Stimulated activated CD8-positive, alpha-beta memory T cell treated with anti-CD3 and anti-CD28 coated beads, Interleukin-15, amount 100 ng/mL, for 1 hour (primary cell): ENCODE measurements at places on chromosomes 16 and 17.

DNA sequence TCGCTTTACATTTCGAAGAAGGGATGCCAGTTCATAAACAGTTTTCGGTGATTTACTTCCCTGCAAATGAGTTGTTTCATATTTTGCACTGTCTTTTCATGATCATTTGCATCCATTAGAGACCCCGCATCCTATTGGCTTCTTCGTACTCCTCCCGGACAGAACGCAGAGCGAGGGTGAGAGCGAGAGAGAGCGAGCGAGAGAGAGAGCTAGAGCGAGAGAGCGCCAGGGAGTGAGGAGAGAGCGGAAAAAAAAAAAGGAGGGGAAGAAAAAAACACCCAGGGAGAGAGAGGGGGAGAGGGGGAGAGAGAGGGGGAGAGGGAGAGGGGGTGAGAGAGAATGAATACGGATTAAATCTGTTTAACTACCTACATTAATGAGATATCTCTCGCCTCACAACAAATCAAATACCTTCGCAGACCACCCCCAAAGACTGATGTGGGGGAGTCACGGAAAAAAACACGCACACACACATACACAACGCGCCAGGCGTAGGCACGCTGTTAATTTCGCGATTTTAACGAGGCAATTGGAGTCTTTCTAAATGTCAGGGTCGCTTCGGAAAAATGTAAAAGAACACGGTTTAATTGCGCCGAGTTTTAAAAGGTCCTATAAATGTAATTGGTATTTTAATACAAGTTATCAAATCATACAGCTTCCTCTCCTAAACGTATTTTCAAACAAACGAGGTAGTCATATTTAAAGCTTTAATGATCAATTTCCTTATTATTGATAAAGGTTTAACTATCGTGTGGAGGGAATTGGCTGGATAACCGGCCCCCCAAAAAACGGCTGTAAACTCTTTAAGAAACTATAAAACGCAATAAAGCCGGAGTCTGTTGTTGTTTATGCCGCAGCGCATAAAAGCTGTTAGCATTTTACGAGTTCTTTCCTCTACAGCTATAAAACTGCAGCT, at the start of gene HOXB8:
Gene HOXB8, minus strand, starts transcription at position 246 of the 916 bp plus-strand sequence. CDS start 588 bp downstream, outside the sequence.
- DNase-seq: no peak

DNA sequence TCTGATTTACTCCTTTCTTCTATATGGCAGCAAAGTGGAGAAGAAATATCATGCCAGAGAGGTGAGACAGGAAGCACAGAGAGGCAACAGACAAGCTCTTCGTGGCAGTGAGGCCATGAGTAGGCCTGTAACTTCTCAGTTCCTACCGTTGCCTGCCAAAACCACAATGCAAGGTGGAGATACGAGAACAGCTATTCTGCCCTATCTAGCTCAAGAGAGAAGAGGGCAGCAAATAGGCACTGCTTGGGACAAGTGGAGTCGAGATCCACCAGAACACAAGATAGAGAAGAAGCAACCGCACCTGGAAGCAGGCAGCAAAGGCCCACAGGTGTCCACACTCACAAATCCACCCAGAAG, 24.8 kb downstream of the RANBP10 start:
- DNase-seq: no peak

- no peak for DNase-seq
Observed at GRCh38 chr16:51408357-51408756, 257.3 kb upstream of the SALL1 start.

GRCh38 chr16:10121897-10122425, 60.3 kb downstream of the GRIN2A start:
- no peak for DNase-seq

DNA sequence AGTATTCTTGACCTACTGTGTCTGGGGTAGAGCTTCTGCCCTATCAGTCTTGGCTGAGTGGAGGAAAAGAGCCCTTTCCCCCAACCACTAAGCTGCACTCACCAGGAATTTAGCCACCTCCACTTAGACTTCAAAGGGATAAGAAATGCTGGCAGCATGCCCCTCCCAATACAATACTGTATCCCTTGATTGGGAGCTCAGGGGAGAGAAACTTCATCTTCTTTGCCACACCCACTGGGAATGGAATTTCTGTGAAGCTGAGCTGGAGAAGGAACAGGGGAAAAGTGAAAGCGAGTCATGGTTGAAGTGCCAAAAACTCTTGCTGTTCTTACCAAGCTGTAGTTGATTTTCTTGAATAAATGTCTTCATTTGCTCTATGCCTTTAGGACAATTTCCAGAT, 68.8 kb downstream of the CEP112 start:
- DNase-seq: no peak

DNA sequence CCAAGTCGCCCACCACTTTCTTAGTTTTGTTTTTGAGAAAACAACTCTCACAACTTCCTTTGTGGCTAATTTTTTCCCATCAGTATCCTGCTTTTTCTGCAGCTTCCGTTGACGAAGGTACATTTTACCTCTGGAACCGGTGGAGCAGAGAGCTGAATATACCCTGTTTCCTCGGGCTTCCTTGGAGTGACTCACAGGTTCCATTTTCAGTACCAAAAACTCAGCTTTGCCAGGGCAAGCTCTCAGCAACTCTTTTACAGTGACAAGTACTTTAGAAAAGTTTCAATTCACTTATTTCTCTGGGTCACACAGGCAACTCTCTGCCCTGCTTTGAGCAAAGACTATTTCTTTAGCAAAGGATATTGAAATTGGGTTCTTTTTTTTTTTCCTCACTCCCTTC, 318.9 kb downstream of the SNX29 start:
- DNase-seq: no peak

DNA sequence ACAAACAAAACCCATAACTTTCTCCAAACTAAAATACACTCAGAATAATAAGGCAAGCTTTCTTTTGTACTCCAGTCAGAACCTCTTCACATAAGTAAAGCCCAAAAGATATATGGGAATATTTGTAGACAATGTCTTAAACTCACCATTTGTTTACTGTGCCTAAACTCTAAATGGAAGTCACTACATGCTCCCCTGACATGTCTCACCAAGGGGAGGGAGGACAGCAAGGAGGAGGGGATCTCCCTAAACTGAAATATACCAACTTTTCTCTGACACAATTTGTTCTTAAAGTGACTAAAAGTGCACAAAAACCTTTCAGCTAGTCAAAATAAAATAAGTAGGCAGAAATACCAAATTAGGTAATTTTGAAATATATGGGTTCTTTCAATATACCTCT, 38.5 kb downstream of the GRB7 start:
- no peak for DNase-seq

DNA sequence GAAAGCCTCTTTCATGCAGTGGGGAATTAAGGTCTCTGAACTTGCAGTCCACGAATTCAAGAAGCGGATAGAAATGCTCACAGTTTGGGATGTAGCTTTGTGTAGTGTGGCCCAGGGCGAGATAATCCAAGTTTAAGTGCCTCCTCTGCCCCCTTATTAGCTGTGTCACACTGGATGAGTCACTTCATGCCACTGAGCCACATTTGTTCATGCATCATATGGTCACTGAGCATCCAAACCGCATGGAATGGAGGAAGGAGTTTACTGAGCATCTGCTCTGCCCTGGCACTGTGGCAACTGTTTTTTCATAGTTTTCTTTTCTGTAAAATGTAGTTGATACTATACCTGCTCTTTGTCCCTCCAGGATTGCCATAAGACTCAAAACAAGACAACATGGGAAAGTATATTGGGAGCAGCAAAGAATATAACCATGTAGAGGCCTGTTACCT, 15.1 kb upstream of the DHX8 start:
- no peak for DNase-seq

DNA sequence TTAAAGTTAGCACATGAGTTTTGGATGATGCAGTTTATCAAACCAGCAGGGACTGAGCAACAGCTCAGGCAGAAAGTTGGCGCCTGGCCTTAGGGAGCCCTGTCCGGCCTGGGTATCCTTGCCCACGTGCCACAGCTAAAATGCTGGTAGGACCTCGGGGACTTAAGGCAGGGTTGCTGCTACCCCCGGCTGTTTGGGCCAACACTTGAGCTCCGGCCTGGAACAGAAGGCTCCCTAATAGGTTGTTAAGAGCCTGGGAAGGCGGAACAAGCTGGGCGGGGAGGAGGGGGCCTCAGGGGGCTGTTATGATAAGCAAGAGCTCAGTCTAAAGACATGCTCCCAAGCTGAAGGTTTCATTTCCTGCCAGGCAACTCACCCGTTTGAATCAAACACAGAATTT, 39.7 kb downstream of the CUEDC1 start:
- no peak for DNase-seq

- DNase-seq: no peak
Observed at GRCh38 chr16:84286578-84287240, 8.0 kb upstream of the WFDC1 start.

DNA sequence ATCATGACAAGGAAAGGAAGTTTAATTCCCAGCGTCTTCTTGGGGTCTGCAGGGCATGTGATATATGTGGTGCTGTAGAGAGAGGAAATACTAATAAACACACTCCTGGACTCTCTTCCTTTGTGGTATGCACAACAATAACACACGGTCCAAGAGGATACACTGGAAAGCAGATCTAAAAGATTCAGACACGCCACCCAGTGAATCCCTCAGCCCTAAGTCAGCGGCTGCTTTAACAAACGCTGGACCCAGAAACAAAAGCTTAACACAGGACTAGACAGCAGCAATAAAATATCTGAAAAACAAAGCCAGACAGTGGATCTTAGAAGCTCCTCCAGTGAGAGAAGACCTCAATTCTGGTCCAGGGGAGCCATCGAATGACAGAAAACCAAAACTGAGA, 13.1 kb downstream of the CFAP20 start:
- DNase-seq: no peak

GRCh38 chr17:71983828-71984227, 137.0 kb upstream of the SOX9 start:
- no peak for DNase-seq

DNA sequence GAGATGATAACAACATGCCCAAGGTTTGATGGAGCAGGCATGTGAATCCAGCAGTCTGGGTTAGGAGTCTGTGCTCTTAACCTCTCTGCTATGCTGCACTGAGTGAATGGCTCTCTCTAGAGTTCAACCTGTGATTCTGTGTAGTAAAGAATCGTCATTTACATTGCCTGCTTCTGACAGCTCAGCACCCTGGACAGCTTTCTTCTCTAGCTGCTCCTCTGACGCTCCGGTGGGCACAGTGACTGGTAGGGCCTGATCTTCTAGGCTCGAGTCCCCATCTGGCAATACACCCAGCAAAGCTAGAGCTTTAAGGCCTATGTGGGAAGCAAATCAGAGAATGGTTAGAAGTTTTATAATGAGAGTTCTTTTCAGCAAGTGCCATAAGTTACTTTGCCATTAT, 85.3 kb upstream of the ATP2A3 start:
- no peak for DNase-seq

- DNase-seq: no peak
Observed at GRCh38 chr17:55314784-55315491, 50.2 kb downstream of the HLF start.

DNA sequence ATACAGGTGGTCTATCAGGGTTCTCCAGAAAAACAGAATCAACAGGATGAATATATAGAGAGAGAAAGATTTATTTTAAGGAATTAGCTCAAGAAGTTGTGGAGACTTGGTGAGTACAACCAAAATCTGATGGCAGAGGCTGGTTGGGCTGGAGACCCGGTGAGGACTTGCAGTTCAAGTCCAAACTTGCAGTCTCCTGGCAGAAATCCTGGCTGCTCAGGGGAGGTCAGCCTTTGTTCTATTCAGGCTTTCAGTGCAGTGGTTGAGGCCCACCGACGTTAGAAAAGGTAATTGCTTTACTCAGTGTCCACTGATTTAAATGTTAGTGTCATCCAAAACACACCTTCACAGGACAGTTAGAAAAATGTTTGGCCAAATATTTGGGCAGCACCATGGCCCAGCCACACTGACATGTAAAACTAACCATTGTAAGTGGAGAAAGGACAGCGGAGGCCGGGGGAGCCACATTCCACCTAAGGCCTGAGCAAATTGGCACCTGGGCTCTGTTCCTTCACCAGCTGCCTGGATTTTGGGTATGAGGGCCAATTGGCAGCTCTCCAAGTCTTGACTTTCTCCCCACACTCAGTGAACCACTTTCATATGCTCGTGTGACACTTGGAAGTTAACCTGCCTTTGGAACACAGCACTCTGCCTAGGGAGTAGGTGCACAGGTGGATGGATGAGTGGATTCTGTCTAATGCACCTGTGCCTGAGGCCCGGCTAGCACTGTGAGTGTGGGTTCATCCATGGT, 54.7 kb downstream of the CACNG5 start:
- no peak for DNase-seq

DNA sequence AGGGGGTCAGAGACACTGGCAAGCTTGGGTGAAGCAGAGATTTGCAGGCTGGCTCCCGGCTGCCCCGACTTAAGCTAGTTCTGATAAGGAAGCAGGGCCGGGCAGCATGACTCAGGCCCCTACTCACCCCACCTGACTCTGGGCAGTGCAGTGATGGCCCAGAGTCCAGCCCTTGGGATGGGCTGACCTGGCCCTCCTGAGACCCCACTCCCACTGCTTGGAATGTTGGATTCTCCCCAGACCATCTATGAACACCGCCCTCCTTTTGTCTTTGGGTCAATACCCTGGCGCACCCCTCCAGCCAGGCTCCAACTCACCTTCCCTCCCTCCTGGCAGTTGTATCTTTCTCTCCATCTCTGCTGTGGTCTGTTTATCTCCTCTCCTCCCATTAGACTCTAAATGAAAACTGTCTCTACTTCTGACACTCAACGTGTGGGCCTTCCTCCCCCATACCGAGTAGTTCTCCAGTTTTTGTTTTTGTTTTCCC, 21.0 kb downstream of the LGALS3BP start:
- DNase-seq: no peak

DNA sequence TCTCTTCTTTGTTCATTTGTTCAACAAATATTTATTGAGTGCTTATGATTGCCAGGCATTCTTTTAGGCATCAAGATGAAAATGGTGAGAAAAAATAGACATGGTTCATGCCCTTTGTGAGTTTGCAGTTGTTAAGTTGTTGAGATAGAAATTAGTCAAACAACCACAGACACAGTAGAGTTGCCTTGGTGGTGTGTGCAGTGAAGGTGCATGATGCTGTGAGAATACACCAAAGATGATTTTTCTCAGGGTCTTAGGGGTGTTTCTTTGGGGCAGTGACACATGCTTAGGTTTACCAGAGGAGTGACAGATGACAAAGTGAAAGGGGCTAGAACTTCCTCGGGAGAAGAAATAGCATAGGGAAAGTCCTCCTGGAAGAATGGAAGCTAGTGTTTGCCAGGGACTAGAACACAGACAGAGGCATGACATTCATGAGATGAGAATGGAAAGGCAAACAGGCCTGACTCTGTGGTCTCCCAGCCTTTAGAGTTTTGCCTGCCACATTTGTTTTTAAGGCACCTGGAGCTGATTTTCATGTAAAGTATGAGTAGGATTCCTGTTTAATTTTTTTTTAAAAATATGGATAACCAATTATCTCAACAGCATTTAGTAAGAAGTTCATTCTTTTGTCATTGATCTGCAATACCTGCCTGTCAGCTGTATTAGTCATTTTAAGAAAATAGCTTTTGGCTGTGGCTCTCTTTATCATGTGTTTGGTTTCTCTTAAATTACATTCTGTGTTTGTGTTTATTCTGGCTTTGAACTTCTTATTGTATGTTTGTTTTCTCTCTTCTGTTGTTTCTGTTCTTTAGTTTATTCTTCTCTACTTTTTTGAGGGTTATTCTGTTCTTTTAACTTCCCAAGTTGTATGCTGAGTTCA, 36.6 kb downstream of the CYLD start:
- no peak for DNase-seq

GRCh38 chr17:41777574-41778188, 8.8 kb downstream of the JUP start:
- DNase-seq: no peak
